ENCODE measurements at places on chromosomes 7 and 10.

DNA sequence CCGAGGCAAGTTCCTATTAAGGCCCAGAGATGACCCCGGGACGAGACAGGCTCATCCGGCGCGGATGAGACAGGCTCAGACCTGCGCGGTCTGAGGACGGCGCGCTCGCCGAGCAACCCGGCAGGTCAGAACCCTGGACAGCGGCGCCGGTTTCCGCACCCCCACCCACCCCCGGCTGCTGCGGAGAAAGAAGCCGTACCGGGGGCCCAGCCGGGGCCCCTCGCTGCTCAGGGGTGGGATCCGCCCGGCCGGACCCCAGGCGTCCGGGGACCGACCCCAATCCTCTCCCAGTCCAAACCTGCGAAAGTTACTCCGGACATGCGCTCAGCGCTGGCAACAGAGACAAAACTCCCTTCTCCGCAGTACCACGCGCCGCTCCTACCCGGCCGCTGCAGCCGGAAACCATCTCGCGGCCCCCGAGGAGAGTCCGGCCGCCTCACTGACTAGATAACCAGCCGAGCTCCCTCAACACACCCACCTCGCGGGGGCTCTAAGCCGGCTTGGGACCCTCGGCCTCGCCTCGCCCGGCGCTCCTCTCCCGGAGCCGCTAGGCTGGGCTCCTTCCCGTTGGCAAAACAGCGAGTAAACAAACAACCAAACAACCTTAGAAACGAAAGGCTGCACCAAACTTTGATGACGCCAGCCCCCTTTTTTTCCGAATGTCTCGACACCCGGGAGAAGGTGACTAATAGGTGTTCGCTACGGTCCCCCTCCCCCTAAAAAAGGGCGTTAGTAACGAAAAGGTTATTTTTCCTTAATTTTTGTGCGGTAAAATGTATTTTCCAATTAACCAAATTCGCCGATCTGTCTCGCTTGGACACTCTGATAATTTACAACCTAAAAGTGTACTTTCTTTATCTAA, 2.3 kb upstream of the DRGX start:
- H3K36me3 ChIP-seq = no peaks in the 10 kb centered on the region
- DNase-seq = peak; percentile 44
- H3K27ac ChIP-seq = no peak overlapping the region
- H3K27me3 ChIP-seq = peaks cover 33% of the 10 kb centered on the region
- peaks cover 9% of the 10 kb centered on the region for H3K4me1 ChIP-seq
- no peak overlapping the region for H3K4me3 ChIP-seq

- H3K36me3 ChIP-seq = no peaks in the 10 kb centered on the region
- H3K27me3 ChIP-seq = peaks cover 7% of the 10 kb centered on the region
- no peak for DNase-seq
Observed at GRCh38 chr10:27660711-27661110, 84.9 kb downstream of the MKX start.

GRCh38 chr7:2126621-2127020, 106.1 kb downstream of the MAD1L1 start:
- H3K27me3 ChIP-seq = no peaks in the 10 kb centered on the region
- no peak overlapping the region for H3K27ac ChIP-seq
- no peaks in the 10 kb centered on the region for H3K4me1 ChIP-seq
- no peak for DNase-seq
- H3K36me3 ChIP-seq = no peaks in the 10 kb centered on the region

- DNase-seq = no peak
- no peaks in the 10 kb centered on the region for H3K27me3 ChIP-seq
- no peaks in the 10 kb centered on the region for H3K36me3 ChIP-seq
- H3K27ac ChIP-seq = no peak overlapping the region
Observed at GRCh38 chr10:125035588-125036295, 93.8 kb downstream of the ZRANB1 start.

DNA sequence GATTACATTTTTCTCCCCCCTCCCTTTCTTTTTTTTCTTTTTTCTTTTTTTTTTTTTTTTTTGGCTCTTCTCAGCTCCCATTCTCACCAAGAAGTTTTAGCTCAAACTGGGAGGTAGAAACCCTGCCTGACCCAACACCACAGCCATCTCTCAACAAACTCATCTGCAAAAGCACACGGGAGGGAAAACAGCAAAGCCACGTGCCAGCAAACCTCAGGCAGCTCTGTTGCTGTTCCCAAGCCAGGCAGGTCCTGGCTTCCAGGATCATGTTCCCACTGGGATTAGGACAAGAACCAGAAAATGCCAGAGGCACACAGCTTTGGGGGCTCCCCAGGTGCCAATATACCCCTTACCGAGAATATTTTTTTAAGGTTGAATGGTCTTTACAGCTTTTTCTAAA, 56.7 kb downstream of the ITIH5 start:
- no peaks in the 10 kb centered on the region for H3K4me1 ChIP-seq
- no peak overlapping the region for H3K4me3 ChIP-seq
- no peak overlapping the region for H3K27ac ChIP-seq
- no peak for DNase-seq

DNA sequence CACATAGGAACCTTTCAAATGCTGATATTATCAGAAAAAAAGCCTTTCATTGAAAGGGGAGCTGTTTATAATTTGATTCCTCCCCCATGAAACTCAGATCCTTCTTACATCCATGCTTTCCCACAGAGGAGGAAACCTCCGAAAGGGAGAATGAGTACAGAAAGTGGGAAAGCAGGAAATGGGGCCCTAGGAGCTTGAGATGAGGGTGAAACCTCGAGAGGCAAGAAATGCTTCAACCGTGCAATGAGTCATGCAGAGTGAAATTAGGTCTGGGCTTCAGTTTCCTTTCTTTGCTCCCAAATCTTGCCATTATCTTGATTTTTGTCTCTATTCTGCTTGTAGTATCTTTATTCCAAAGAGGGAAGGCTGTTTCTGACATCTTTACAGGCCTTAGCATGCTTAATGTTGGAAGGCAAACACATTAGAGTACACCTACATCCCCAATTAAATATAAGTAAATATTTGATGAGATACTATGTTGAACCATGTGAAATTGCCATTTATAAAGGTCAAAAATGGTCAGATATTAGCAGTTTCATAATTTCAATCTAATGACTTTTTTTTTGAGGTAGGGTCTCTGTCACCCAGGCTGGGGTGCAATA, 79.1 kb downstream of the NAMPT start:
- H3K36me3 ChIP-seq = no peaks in the 10 kb centered on the region
- peaks cover 7% of the 10 kb centered on the region for H3K27me3 ChIP-seq
- no peak for DNase-seq
- no peak overlapping the region for H3K27ac ChIP-seq

DNA sequence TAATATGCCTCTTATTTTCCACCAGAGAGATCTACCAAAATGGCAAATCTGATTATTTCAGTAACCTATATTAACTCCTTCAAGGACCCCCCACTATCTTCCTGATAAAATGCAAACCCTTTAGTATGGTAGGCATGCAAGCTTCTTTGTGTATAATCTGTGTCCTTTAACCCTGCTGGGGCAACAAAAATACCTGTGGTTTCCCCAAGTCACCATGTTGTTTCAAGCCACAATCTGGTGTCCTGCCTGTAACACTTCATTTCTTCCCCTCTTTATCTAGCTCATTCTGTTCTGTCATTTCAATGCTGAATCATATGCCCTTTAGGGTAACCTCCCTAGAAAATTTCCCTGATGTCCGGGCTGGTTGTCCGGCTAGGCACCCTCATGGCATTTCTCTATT, 5.3 kb downstream of the CALCR start:
- no peak for DNase-seq
- H3K4me1 ChIP-seq = no peaks in the 10 kb centered on the region
- H3K4me3 ChIP-seq = no peak overlapping the region
- H3K36me3 ChIP-seq = no peaks in the 10 kb centered on the region
- H3K27me3 ChIP-seq = peaks cover 4% of the 10 kb centered on the region
- no peak overlapping the region for H3K27ac ChIP-seq

DNA sequence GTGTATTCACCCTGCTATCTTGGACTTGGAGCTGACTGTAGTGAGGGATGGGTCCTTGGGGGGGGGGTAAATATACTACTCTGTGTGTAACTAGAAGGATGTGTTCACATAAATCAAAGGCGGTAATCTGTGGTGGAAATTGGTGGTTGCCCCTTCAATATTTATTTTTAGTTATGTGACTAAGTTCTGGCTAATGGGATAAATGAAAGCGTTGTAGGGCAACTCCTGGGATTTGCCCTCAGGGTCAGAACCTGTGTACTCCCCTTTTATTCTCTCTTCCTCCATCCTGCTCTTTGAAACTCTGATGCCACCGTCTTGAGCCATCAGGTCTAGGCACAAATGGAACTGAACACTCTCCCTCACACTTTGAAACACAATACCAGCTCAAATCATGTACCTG, 24.3 kb upstream of the ST7 start:
- peaks cover 1% of the 10 kb centered on the region for H3K27me3 ChIP-seq
- H3K4me1 ChIP-seq = peaks cover 5% of the 10 kb centered on the region
- no peak overlapping the region for H3K27ac ChIP-seq
- DNase-seq = no peak
